ENCODE measurements at places on chromosomes 5 and 9.

- DNase-seq: no peak
Observed at GRCh38 chr9:86020731-86021130, 78.6 kb downstream of the GOLM1 start.

DNA sequence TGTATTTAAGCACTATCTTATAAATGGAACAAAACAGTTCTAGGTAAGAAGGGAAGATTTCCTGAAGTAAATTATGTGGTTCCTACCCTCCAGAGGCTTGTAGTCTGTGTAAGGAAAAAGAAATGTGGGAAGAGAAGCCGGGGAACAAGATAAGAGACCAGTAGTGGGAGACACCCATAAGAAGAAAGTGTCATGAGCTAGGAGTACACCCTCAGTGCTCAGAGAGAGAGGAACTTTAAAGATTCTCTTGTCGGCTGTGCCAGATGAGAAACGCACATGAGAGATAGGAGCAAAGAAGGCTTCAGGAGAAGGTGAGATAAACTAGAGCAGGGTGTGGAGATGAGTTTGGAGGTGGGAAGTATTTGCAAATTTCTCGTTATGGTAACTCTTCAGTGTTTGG, 18.1 kb downstream of the SLC36A1 start:
- DNase-seq: no peak

- DNase-seq: no peak
Observed at GRCh38 chr9:119273325-119273904, 95.8 kb downstream of the BRINP1 start.

GRCh38 chr9:3855929-3856328, 330.1 kb upstream of the RFX3 start:
- DNase-seq: no peak

GRCh38 chr9:94817291-94818177, 91.0 kb downstream of the AOPEP start:
- peak; percentile 32 for DNase-seq

GRCh38 chr9:135183528-135184180, 96.2 kb downstream of the OLFM1 start:
- no peak for DNase-seq

GRCh38 chr5:153594785-153595184, 104.3 kb downstream of the GRIA1 start:
- no peak for DNase-seq

GRCh38 chr5:172549696-172550095, 91.4 kb upstream of the NEURL1B start:
- DNase-seq: no peak

GRCh38 chr9:127179633-127180441, 57.4 kb upstream of the ANGPTL2 start:
- DNase-seq: no peak

- DNase-seq: no peak
Observed at GRCh38 chr9:95102001-95102433, 215.5 kb downstream of the FANCC start.

GRCh38 chr5:64333886-64334285, 168.2 kb downstream of the RNF180 start:
- DNase-seq: no peak

GRCh38 chr9:93750045-93750444, 173.7 kb downstream of the PHF2 start:
- DNase-seq: no peak

DNA sequence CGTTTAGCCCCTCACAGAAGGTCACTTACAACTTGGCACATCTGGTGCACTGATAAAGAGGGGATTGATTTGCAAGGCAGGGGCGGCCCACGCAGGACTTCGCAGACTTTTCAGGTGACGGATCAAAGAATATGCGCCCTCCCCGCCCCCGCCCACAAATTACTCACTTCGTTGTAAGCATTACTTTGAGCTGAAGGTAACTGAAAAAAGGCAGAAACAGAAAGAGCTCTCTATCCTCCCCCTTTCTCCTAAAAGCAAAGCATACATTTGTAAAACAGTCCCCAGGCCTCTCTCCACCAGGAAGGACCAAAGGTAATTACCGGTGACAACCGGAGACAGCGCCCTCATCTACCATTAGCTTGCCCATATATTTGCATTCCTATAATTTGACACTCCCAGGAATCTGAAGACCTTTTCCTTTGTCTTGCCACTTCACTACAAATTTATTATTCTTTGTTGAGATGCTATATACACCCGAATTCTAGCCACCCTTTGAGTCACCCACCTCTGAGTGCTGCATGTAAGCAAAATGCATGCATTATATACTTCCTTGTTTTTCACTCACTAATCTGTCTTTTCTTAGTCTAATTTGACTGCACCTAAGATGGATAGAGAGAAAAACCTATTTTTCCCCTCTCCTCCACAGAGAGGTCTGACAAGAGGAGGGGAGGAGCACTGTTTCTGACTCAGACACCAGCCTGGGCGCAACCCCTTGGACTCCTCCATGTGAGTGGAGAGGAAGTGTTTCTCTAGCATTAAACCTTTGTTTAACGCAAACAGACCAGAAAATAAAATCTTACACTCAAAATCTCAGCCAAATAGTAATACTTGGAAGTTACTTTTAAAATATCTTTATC, 74.7 kb upstream of the SPIN1 start:
- no peak for DNase-seq

GRCh38 chr9:87256973-87257372, 240.7 kb upstream of the DAPK1 start:
- DNase-seq: no peak

DNA sequence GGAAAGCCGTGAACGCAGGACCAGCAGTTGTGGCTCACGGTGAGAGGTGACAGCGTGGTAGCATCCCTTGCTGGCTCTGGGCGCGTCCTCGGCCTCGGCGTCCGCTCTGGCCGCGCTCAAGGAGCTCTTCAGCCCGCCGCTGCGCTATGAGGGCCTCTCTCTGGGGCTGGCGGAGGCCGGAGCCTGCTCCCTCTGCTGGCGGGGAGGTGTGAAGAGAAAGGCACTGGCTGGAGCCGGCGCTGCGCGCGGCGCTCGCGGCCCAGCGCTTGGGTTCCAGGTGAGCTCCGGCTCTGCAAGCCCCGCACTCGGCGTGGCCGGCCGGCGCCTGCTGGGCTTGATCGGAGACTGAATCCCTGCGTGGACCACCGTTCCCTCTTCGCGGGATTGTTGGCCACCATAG, 705.6 kb downstream of the SEMA5A start:
- DNase-seq: no peak

DNA sequence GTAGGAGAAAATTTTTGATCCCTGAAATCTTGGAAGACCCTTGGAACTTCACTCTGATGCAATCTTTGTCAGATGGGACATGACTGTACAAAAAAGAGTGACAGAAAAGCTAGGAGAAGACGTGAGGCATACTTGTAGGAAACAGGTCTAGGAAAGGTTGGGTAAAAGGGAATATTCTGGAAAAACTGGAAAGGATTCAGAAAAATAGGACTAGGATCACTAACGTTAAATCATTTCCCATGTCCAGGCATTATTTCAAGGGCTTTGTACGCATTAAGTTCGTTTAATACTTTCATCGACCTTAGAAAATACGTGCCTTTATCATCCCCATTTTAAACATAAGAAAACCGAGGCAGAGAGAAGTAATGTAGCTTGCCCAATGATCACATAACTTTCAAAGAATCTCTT, 2.9 kb downstream of the ALDH1A1 start:
- no peak for DNase-seq

DNA sequence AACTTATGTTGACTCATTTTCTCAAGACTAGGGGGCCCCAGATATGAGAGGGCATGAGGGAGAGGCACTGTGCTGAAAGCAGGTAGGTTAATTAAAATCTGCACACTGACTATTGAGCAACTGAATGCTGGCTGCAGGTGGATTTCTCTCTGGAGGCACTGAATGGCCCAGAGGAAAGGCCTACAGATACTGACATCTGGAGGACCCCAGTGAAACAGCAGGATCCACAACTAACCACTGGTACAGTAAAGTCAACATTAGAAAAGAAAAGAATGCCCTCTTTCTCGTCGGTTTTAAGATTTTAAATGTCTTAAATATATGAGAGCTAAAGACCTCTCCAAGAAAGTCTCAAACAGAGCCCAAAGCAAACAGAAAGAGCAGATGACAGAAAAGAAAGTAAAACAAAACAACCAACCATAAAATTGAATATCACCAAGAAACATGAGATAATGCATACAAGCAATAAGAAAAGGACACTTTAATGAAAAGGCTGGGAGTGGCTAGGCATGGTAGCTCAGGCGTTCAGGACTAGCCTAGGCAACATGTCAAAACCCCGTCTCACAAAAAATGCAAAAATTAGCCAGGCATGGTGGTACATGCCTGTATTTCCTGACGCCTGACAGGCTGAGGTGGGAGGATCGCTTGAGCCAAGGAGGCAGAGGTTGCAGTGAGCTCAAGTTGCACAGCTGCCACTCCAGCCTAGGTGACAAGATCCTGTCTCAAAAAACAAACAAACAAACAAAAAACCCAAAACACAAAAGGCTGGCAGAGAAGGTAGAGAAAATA, 43.3 kb downstream of the PUM3 start:
- no peak for DNase-seq

- no peak for DNase-seq
Observed at GRCh38 chr5:172556971-172557461, 84.0 kb upstream of the NEURL1B start.

DNA sequence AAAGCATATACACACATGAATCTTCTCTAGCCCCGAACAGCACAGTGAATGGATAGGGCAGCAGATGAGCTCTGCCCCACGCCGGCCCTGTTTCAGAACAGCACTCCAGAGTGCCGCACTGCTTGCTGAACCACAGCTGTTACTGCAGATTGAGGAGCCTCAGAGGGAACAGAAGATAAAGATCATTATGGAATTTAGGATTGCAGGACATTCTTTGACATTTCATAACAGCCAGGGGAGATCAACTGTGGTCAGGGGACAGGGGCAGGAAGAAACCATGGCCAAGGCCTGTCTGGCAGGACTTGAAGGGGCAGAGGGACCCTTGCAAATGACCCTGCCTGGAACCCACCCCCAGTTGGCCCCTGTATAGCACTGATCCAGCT, 20.6 kb downstream of the IRF1 start:
- DNase-seq: peak; percentile 41

GRCh38 chr9:124593200-124593599, 86.0 kb upstream of the NR5A1 start:
- DNase-seq: no peak

- DNase-seq: no peak
Observed at GRCh38 chr5:10138395-10139057, 111.2 kb downstream of the ATPSCKMT start.

DNA sequence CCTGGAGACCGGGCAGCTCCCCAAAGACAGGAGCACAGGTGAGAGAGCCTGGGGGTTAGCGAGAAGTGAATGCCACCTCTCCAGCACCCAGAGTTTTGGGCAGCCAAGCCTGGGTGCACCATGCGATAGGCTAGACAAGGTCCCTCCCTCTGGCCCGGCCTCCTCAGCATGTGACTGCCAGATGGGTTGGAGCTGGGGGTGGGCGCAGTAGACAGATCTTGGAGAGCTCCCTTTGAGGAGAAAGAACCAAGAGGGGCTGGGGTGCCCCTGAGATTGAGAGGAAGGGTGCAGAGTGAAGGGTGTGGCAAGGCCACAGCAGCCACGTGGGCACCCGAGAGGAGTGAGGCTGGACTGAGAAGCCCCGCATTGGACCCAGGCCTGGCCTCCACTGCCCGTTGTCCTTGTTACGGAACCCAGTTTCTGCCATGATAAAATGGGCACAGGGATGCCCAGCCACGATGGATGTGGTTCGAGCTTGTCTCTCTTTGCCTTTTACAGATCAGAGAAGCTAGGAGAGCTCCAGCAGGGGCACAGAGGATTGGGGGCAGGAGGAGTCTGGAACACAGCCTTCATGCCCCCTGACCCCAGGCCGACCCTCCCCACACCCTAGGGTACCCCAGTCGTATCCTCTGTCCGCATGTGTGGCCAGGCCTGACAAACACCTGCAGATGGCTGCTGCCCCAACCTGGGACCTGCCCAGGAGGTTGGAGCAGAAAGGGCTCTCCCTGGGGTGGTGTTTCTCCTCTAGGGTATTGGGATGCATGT, 1.4 kb downstream of the TMEM141 start:
- no peak for DNase-seq

DNA sequence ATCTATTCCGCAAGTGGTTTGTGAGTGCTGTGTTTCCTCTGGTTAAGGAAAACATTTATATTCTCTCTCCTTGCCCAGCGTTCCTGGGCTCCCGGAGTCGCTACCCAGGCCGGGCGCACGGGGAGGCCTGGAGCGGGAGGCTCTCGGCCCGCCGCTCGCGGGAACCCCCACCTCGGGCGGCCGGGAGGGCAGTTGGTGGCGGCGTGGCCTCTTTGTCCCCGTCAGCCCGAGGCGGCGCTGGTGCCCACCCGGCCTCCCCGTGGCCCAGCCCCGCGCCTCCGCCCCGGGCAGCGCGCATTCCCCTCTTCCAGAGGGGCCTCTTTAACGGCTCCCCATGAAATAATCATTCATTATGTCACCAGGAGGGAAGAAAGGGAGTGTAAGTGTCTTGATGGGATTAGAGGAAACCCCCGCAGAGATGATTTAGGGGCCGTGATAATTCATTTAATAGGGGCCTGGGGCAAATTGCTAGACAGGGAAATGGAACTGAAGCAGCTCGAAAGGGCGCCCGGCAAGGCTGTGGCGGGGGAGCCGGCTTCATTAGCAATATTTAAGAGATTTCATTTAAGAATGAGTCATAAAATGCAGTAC, 181.9 kb upstream of the TBCA start:
- no peak for DNase-seq

Data from EL (cell line).